Fibroblast of upper back skin (primary cell): ENCODE measurements at places on chromosomes 3 and 15.
A peak's percentile ranks its signal among the peaks of the same experiment; 100 is the strongest.

DNA sequence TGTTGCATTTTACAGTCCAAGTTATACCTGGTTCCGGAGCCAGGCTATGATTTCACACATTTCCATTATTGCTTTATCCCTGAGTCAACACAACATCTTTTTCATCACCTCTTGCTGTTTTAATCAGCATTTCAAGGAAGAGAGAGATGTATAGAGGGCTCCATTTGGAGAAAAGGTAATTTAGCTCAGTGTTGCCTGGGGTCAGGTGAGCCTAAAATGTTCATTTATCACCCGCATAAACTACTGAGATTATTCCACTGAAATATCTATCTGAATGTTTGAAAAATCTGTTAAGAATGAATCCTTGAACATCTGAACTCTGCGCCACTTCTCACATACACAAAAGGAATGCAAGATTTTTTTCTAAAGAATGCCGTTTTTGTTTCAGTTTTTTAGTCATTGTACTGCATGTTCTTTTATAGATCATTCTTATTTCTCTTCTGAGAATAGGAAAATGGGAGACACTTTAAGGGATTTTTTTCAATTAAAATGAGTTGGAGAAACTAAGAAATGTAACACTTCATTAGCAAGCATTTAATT, 51.5 kb upstream of the AGTR1 start:
- DNase-seq = peak; percentile 28

- no peak for DNase-seq
These were observed 13.0 kb upstream of the PIGZ start for GRCh38 chr3:196981657-196982056.

GRCh38 chr3:176566757-176567156, 630.5 kb downstream of the TBL1XR1 start:
- peak; percentile 79 for DNase-seq

- DNase-seq = no peak
These were observed 786.6 kb upstream of the DPPA4 start for GRCh38 chr3:110123946-110124345.

DNA sequence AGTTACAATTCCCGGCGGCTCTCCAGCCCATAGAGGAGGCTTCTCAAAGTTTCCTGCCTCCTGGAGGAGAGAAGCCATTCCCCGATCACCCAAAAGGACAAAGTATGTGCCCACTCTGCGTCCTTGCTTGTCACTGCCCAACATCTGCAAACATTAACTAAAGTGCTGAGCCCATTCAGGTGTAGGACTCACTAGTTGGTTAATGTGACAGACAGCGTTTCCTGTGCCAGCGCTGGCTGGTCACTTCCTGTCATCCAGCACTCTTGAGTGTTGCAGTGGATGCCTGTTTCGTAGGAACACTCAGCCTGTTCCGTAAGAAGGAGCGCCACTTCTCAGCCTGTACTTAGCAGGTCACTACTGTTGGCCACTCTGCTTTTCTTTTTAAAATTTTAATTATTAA, 100.3 kb downstream of the APBA2 start:
- DNase-seq = no peak

DNA sequence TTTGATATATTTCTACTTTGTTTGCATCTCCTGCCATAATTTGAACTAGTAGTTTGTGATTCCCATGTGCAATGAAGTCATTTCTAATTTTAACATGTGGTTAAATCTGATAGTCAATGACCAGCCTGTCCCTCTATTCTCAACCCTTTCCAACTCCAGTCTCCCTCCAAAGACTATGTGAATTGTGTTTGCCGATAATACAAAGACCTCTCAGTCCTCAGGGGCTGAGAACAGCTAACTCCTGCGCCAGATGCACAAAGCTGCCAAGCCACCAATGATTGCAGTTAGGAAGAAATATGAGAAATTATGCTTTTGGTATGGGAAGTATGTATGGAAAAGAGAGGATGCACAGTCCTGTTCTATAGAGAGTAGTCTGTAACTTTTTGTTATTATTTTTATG, 54.0 kb downstream of the KCNH8 start:
- DNase-seq = no peak

DNA sequence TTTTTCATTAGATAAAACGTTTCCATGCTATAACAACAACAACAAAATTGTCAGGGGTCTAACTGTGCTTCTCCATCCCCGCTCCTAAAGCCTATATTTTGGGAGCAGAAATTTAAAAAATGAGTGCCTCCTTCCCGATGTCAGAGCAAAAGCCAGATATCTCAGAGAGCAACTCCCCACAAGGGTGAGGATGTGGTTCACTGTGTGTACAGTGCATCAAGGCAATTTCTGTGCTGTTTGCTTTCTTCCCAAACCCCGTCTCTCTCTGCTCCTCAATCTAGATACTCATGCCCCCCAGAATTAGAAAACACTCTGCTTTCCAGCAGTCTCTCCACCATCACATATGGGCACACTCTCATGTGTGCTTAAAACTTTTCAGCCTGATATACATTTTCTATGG, 76.7 kb upstream of the MBNL1 start:
- DNase-seq = no peak

DNA sequence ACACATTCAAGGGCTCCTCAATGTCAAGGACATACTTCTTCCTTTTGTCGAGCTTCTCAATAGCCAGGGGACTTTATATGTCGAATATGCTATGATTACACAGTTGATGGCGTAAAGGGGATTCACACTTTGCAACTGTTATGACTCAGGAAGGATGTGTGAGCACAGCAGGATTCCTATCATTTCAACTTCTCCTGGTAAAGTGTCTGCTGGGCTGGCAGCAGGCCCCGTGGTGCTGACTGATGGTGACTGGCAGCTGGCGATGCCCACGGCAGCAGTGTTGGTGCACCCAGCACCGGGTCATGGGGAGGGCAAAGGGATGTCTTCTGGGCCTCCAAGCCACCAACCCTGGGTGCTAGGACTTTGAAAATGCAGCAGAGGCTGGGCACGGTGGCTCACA, 44.8 kb upstream of the GNB5 start:
- no peak for DNase-seq

DNA sequence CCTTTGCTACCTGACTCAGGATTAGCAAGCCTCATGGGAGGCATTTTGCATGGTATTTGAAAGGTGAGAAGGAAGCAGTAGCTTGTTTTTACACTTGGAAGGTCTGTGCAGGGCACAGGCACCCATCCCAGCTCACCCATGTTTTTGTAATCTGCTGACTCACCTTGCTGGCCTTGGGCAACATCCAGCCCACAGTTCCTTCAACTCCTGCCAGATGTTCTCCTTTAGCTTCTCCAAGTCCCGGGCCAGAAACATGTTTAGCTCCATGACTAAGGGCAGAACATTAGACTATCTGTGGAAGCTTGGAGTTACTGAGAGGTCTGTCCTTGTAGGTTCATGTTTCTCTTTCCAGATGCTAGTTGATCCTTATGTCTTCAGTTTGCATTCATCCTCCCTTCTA, 12.4 kb upstream of the ZNF770 start:
- DNase-seq = peak; percentile 73

- no peak for DNase-seq
These were observed 179.4 kb downstream of the CHST2 start for GRCh38 chr3:143298886-143299535.

DNA sequence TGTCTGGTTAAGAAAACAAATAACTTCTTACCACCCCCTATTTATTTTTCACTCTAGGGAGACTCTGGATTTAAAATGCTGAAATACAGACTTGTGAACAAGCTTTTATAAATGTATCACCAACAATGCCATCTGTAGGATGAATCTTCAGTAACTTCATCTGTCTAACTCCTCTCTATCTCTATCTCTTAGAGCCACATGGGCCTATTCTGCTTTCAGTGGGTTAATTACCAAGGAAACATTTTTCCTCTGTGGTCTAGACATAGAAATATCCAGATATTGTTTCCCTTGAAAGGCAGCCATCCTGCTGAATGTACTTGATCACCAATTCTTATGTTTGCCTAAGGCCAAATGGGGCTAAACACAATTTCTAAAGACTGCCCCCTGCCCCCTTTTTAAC, 167.6 kb upstream of the COL8A1 start:
- peak; percentile 43 for DNase-seq

- DNase-seq = no peak
These were observed 21.1 kb downstream of the C3orf62 start for GRCh38 chr3:49255718-49256511.

- no peak for DNase-seq
These were observed 15.5 kb downstream of the STIMATE start for GRCh38 chr3:52881871-52882270.

GRCh38 chr3:143808030-143808429, 40.2 kb downstream of the SLC9A9 start:
- no peak for DNase-seq

- DNase-seq = no peak
These were observed 285.3 kb upstream of the RARB start for GRCh38 chr3:25142609-25143355.

DNA sequence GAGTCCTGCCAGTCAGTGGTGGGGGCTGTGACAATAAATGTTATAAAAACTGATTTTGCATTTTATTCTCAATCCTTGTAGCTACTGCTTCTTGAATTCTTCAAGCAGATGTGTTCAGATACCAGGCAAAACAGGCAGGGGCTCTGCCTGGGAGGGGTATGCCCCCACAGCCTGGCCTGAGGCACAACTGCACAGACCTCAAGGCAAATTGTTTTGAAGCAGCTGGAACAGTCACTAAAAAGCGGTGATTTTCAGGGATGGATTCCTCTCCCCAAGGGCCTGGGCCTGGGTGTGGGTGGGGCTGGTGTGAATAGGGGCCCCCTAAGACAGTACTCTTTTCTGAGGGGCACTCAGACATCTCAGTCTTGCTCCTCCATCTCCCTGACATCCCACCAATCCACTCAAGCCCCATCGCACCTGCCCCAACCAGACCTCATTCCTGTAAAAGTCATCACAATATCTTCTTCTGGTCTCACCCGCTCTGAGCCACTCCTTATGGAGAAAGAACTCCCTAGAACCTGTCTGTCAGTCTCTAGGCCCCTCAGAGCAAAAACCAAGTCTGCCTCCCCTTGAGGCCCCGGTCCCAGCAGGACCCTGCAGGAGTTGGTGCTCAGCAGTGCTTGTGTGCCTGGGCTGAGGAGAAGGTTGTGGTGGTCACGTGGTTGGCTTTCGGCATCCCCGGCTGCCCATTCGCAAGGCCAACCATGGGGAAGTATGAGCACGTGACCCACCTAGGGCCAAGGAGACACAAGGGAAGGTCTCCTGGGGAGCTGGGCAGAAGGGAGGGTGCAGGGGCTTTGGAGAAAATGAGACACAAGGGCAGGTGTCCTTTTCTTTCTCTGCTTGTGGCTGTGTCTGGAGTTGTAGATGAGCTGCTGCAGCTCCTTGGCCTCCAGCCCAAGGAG, 2.9 kb upstream of the PSTPIP1 start:
- no peak for DNase-seq

DNA sequence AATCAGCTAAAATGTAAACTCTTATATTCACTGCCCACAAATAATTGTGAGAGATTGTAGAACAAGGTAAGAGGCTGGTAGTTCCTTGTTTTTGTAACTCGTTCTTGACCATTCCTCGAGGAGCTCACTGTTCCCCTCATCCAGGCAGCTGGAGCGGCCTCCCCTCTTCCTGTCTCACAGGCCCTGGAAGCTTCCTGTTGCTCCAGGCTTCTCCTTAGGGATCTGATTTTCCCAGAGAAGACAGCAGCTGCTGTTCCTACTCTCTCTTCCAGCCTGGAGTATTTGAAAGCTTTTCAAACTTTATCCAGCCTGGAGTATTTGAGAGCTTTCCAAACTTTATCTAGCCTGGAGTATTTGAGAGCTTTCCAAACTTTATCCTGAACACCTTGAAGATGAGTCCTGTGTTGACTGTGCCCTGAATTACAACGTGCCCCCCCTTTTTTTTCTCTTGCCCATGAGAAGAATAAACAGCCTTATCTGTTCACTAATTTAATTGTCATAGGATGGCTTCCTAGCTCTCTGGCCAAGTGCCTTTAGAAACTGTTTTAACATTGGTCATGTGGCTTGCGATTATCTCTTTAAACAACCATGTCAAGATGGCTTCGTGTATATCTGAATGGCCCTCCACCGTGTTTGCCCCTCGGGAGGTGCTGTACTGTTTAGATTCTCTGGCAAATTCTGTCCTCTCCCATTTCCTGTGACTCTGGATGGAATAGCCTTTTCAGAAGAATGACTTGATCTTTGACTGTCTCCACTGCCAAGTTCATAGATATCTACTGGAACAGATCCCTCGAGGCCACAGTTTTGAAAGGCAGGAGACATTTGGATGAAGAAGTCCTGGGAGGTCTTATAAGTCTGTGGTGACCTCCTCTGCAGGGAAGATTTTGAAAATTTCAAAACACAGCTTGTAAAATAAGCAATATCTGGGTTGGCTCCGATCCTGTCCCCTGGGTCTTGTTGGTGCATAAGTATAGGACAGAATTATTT, 4.8 kb downstream of the ADAMTSL3 start:
- peak; percentile 8 for DNase-seq

- peak; percentile 62 for DNase-seq
These were observed at the start of gene ZIC4 for GRCh38 chr3:147406028-147406931. Gene ZIC4 (minus strand): TSS chr3:147406543. CDS start chr3:147402797, 3,746 bp downstream.

- no peak for DNase-seq
These were observed 40.7 kb downstream of the RFT1 start for GRCh38 chr3:53089511-53089910.

DNA sequence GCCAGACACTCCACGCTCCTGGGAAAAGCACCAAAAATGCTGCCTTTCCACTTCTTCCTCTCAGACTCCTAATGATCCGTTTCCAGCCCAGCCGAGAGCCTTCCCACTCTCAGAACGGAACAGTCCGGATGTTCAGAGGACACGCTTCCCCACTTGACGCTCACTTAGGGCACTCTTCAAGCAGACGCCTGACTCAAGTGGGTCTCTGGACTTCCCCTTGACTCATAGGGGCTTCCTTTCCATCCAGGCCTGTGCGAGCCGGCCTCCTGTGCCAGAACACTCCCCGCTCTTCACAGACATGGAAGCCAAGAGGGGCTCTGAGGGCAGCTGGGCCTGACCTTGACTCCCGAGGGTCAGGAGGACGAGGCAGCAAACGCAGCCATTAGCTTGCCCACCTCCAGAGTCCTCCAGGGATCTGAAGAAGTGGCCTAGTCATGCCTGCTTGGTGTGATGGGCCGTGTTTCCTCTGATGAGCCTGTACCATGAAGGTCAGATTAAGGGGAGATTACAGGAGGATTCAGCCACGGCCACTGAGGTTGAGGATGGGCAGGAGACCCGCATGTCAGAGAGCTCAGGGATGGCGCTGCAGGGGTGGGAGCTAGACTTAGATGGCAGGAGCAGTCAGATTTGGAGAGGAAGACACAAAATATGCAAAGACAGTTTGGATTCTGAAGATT, 114.7 kb upstream of the TLE3 start:
- no peak for DNase-seq

GRCh38 chr3:177490626-177491025, 293.3 kb upstream of the TBL1XR1 start:
- no peak for DNase-seq
